ENCODE measurements at places on chromosomes 11 and 22. TPM values are rescaled to one million over a fixed set of nuclear protein-coding genes. Genes with fewer than 3 reads are reported as not detected.

The OR52I2 gene
- polyA plus RNA-seq = not detected

The KRTAP5-1 gene
- not detected for polyA plus RNA-seq

The OR5W2 gene
- polyA plus RNA-seq = not detected

The CNTN5 gene
- polyA plus RNA-seq = 0.18 TPM

The CARD16 gene
- polyA plus RNA-seq = 48.6 TPM

The GRIK4 gene
- polyA plus RNA-seq = 0.97 TPM

The WNT11 gene
- 9.4 TPM for polyA plus RNA-seq

The SOX6 gene
- polyA plus RNA-seq = 1.8 TPM

The UCP3 gene
- 6.3 TPM for polyA plus RNA-seq

The SCGB1D2 gene
- polyA plus RNA-seq = 2.0 TPM

The SMC1B gene
- polyA plus RNA-seq = not detected

The CALCB gene
- polyA plus RNA-seq = 0.07 TPM

The ADAMTS8 gene
- polyA plus RNA-seq = 0.48 TPM

The TP53I11 gene
- 14.7 TPM for polyA plus RNA-seq

The FJX1 gene
- 5.4 TPM for polyA plus RNA-seq

The SIRT3 gene
- polyA plus RNA-seq = 29.4 TPM

The UBQLN3 gene
- not detected for polyA plus RNA-seq

The SAMM50 gene
- polyA plus RNA-seq = 18.7 TPM
